ENCODE measurements at places on chromosomes 12 and 14.

GRCh38 chr14:87312169-87312893 lies 680.7 kb downstream of the GALC start:
- no peak for DNase-seq

- DNase-seq = no peak
These were observed 365.7 kb upstream of the FKBP4 start for GRCh38 chr12:2429032-2429431.

- DNase-seq = peak; percentile 94
These were observed at the start of gene DNAAF2 for GRCh38 chr14:49634547-49635334. Gene DNAAF2, minus strand, starts transcription at chr14:49635244. Its CDS starts 95 bp downstream, at chr14:49635149.

DNA sequence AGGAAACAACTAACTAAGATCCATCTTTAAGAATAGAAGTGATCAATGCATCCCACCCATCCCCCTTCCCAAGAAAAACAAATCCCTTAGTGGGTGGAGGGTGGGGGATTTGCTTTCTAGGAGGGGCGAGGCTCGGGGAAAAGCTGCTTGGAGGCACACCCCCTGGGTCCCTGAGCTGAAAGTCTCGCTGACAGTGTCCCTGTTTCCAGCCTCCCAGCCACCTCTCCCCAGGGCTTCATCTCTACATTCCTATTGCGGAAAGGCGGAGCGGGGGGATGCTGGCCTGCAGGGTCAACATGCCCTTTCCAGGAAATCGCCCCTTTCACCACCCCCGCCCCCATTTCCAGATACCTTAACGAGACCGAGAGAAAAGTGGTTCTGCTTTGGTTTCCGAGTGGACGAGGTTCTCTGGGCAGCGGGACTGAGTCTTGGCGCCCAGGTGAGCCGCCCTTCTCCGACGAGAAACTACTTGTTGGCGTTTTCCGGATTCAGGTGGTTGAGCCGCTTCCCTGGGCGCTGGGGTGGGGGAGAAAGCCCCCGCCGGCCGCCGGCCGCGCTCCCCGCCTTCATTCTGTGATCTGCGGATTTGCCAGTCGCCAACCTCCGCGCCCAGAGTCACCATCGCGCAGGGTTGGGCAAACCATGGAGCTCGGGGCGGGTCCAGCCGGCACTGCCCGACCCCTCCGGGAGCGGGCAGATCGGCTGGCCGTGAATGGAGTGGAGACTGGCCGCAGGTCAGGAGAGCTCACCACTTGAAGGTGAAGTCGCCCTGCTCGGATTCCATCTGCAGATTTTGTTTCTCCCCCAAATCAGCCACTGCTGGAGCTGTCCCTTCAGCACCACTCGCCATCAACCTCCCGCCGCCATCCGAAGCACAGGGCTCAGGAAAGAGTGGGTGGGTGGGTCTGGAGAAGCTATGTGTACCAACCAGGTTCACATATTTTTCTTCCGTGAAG lies 505 bp downstream of the KCNC2 start:
- DNase-seq = peak; percentile 84

Measured in eye (tissue), 1 donor.